GM19239 (cell line): ENCODE measurements at places on chromosomes 12 and 14.

DNA sequence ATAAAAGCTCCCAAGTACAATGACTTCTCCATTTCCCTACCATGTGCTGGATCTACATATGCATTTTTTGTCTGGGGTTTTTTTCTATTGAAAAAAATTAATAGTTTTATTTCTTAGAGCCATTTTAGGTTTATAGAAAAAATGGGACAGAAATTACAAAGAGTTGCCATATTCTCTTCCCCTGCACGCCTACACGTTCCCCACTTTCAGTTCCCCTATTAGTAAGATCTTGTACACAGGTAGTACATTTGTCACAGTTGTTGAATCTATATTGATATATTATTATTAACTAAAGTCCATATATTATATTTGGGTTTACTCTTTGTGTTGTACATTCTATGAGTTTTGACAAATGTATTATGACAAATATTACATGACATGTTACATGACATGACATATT is 35.7 kb downstream of the SIX6 start:
- no peak for DNase-seq

- DNase-seq = no peak
Observed at GRCh38 chr12:111404362-111405148, 1.2 kb upstream of the SH2B3 start.

DNA sequence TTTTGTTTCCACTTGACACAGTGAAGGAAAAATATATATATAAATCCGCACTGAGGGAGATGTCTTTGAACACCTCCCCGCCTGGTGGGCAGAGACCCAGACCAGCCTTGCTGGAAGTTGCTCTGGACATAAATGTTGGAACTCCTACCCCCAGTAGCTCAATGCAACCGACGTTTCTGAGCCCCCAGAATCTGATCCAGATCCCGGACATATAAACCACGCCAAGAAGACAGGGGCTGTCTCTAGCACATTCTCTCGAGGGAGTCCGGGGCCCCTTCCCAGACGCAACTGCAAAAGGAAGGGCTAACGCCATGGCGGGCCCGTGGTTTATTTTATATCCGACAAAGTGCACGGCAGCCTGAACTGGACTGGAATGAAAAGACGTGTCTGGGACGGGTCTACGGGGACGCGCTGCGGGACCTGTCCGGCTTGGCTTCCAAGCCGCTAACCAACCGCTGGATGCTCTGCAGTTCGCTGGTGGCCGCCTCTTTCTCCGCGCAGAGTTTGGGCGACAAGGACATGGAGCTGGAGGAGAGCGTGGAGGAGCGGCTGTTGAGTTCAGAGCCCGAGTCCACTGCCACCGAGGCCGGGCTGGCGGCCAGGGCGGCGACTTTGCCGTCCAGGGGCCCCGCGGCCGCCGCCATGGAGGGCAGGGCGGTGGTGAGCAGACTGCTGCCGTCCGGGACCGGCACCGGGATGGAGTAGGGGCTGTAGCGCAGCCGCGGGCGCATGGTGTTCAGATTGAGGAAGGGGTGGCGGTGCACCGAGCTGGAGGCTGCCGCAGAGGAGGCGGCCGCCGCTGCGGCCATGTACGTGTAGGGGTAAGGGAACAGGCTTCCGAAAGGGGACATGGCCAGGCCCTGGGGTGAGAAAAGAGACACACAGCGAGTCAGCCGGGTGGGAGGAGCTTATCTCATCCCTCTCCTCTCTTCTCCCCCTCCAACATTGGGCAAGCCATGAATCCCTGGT is 12.2 kb downstream of the TBX3 start:
- DNase-seq = no peak

- DNase-seq = no peak
Observed at GRCh38 chr12:53852061-53852460, 86.6 kb upstream of the HOXC13 start.

- DNase-seq = no peak
Observed at GRCh38 chr12:47504775-47505446, 200.9 kb downstream of the RPAP3 start.

GRCh38 chr12:98684199-98684598 is 39.1 kb downstream of the APAF1 start:
- no peak for DNase-seq

DNA sequence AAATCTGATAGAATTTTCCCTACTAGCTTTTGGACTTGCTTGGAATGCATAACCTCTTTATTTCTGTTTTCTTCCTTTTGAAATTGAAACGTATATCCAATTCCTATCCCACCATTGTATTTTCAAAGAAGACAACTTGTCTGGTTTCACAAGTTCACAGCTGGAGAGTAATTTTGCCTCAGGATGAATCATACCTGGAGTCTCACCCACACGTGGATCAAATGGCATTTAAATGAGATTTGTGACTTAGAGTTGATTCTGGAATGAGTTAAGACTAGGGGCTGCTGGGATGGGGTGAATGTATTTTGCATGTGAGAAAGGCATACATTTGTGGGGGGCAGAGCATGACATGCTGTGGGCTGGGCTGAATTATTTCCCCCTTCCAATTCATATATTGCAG is 516.5 kb upstream of the MGAT4C start:
- DNase-seq = no peak

GRCh38 chr14:22689199-22689598 is 45.0 kb upstream of the OR6J1 start:
- DNase-seq = no peak

DNA sequence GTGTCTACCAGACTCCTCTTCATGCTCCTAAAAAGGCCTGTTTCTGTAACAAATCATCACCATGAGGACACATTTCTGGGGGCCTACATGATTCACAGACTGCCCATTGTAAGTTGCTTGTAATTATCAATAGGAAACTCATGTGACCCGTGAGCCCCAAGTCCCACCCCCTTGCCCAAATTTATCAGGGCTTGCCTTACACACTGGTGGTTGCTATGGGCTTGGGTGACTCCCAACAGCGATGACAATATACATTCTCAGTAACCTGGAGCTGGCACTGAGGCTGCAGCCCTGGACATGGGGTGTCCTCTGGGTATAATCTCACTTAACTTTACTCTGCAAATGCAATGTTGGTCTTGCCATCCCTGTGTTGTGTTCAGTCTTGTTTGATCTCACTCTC is 149.2 kb downstream of the NRXN3 start:
- no peak for DNase-seq

DNA sequence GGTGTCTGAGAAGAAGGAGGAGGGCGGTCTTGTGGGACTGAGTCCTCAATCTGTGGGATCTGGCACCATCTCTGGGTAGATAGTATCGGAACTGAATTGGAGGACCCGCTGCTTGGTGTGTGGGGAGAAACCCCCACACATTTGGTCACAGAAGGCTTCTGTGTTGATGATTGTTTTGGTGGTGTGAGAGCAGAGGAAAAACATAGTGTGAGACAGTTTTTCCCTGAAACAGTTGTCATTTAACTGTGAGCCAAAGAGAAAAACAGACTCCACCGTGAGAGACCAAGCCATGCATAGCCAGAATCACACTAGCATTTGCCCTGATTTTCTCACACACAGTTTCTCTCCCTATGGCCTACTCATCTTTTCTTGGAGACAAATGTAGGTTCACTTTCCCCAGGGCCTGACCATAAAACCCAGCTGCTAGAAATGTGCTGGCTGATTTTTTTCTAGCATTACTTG is 91.4 kb upstream of the FLRT2 start:
- DNase-seq = no peak

DNA sequence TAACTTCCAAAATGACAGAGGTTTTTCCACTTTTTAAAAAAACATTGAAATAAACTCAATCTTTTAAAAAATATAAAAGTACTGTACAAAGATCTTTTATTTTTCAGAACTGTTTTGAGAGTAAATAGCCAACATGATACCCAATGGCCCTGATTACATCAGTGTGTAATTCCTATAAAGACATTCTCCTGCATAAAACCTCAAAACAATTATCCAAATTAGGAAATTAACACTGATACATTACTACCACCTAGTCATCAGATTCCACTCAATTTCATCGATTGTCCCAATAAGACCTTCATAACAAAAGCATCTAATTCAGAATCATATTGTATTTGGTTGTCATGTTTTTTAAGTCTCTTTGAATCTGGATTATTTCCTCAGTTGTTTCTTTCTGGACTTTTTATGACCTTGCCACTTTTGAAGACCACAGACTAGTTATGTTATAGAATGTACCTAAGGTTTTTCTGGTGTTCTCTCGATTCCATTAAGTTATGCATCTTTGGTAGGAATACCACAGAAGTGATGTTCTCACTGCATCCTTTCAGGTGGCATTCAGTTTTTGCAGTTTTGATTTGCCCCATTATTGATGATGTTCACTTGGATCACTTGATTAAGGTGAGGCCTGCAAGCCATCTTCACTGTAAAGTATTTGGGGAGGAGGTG is 4.0 kb upstream of the YEATS4 start:
- no peak for DNase-seq

DNA sequence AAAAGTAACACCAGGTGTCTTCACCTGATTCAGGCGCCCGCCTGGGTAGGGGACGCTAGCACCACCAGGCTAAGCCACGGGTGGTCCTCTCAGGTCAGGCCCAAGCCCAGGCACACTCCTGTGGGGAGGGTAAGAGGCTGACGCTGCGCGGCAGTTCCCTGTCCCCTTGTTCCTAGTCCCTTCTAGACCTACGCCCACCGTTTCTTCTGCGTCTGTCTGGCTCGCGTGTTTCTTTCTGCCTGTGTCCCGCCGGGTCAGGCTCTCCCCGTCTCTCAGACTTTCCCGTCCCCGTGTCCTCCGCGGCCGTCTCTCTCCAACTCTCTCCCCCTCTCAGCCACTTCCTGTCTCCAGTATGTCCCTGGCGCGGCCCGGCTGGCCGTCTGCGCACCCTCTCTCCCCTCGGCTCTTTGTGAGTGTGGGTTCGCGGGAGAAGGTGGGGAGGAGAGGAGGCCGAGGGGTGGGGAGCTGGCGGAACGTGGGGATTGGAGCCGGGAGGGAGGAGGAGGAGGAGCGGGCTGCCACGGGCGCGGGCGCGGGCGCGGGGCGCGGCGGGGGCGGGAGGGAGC is 3.1 kb upstream of the TNS2 start:
- peak; percentile 72 for DNase-seq
